COR-L47 (cell line): ENCODE measurements at places on chromosomes 5 and 9.

- no peak for DNase-seq
These were observed 1285.8 kb upstream of the CDH9 start for GRCh38 chr5:28324174-28324573.

DNA sequence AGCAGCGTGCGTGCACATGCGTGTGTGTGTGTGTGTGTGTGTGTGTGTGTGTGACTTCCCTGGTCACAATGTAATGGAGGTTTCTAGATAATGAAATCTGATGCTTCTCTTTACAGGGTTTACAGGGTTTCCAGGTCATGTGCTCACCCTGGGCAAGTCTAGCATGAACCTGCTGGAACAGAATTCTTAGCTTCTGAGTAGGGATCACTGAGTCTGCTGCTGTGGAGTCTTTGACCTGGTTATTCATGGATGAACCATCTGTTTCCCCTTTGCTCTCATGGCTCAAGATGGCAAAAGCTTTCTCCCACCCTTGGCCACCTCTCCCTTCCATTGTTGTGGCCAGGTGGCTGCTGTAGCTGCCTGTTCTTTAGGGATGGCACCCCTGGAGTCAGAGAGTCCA lies 111.6 kb upstream of the SHB start:
- DNase-seq, result no peak

DNA sequence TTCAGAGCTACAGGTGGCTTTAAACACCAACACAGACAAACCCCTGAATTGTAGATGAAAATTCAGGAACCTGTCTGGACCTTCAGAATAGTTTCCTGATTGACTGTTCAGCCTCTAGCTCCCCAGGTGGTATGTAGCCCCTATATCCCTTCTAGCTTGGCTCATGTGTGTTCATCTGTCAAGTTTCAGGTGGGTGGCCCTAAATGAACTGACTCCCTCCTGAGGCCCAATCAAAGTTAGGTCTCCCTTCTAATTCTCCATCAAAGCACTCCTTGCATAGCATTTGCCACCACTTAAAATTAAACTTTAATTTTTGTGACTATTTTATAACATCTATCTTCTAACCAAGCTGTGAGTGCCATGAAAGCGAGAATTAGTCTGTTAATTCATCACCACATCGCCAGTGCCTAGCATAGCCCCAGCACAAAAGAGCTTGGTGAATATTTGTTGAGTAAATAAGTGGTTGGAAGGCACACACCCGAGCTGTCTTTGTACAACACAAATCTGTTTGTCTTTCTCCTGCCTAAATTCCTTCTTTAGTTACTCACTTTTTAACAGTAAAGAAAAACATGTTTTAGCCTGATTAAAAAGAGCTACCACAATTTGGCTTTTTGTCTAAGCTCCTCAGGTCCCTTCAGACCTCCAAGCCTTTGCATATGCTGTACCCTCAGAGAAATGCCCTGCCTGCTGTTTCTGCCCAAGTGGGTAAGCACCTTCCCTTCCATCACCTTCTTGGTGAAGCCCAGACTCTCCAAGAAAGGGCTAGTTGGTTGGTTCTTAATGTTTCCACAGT lies 138.1 kb upstream of the HMHB1 start:
- no peak for DNase-seq

DNA sequence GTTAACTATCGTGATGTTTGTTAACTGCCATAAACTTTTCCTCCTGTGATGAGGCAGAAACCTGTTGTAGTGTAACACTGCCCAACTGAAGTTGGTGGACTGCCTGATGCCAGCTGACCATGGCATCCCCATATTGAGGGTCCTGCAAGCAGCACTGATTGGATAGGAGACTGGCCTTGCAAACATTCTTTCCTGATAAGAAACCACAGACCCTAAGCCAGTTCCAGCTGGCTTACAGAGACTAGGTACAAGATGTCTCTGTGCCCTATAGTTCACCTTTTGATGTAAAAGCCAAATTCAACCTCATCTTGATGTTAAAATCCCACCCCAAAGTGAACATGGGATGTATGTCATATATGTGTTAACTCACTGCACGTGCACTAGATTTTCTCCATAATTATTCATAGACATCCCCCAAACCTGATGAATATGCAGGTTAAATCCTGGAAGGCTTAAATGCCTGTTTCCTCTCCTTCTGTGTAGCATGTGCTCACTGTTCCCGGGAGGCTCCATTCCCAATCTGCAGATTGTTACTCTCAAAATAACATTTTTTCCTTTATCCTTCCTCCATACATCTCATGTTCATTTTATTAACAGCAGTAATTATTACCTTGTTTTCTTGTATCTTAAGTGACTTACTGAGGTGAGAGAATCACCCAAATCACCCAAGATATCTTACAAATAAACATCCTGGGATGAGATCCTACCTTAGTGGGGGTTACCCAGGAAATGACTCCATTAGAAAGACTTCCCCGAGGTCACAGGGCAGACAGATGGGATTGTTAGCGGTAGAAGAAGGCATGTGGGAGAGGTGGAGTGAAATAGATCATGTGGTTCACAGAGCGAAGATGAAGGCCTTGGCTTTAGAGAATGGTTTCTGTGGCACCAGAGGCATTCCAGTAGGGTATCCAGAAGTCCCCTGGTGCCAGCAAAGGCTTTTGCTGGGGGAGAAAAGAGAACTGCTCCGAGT lies 566.7 kb downstream of the CCDC171 start:
- no peak for DNase-seq

DNA sequence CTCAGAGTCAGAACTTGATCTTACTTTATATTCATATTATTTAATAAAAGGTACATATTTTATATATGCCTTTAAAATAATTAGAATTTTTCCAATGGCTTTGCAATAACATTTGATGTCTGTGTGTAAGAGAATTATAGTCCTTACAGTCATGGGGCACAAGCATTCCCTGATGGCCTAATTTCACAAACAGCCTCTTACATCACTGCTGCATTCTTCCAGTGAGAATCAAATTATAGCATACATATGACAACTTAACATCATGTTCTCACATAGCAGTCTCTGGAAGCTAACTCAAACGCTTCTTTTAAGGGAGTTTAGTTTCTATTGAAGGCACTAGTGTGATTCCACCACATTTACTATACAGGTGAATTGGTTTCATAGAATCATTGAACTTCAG lies 15.3 kb upstream of the PRUNE2 start:
- no peak for DNase-seq

GRCh38 chr9:121452085-121452484 lies 47.6 kb downstream of the GGTA1 start:
- no peak for DNase-seq

DNA sequence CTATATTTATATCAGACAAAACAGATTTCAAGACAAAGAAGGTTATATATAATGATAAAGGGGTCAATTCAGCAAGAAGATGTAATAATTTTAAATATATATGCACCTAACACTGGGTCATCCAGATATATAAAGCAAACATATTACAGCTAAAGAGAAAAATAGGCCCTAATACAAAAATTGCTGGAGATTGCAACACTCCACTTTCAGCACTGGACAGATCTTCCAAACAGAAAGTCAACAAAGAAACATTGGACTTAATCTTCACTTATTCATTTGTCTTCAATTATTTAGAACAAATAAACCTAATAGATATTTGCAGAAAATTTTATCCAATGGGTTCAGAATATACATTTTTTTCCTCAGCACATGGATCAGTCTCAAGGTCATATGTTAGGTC lies 45.8 kb downstream of the MEIKIN start:
- no peak for DNase-seq

DNA sequence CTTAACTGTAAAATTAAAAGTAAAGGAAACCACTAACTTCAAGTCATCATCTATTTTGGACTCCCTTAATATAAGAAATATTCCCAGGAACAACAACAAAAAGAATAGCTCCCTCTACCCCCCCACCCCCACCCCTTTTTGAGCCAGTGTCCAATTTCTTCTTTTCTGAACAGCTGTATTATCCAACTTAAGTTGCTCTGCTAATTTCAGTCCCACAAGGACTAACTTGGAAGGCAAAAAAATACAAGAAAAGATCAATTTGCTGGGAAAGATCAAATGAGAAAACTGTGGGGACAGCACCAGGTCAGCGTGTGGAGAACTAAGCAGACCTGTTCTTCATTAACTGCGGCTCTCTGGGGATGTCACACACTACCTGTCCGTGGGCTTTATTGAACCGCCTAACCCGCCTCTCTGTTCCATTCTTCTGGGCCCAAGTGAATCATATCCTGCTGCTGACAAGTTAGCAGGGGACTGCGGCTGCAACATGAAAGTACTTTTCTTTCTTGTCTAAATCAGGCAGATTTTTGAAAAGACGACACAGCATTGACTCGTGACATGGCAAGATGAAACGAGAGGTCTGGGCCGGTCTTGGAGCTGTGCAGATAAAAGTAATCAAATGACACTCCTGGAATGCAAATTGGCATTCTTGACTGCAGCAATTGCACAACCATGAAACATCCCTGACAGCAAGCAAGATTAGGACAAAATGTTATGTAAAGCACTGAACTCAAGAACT lies 2.7 kb downstream of the BNC2 start:
- no peak for DNase-seq

DNA sequence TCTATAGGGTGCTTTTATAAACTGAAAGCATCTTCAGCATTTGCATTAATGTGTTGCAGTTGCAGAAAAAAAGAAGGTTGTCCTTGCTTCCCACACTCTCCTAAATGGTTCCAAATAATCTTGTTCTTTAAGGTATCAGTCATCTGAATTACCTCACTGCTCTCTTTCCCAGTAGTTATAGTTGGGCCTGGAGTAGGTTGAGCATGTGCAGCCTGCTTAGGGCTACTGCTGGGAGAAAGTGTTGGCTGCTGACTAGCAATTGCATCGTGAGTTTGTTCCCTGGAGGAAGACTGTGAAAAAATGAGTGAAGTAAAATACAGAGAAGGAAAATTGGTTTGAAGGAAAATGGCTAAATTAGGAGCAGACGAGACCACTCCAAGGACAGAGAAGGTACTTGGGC lies 74.5 kb downstream of the PRR16 start:
- DNase-seq, result no peak

DNA sequence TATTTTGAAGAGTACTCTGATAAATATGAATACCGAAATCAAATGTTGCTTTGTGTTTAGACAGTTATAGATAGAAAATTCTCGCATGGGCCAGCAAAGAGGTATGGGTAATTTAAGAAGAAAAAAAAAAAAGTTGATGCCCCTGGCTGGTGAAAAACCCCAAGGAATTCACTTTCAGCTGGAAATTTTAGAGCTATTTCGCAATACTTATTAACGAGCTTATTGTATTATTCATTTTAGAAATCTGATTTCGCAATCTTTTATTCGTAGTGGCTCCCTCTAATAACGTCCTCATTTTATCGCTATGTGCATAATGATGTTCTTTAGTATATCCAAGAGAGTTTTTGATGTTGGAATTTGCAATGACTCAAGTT lies 18.5 kb upstream of the FER start:
- no peak for DNase-seq

- no peak for DNase-seq
These were observed 212.5 kb downstream of the DEPDC1B start for GRCh38 chr5:60487476-60487875.

GRCh38 chr5:72633649-72634048 lies 126.4 kb upstream of the ZNF366 start:
- DNase-seq, result no peak

DNA sequence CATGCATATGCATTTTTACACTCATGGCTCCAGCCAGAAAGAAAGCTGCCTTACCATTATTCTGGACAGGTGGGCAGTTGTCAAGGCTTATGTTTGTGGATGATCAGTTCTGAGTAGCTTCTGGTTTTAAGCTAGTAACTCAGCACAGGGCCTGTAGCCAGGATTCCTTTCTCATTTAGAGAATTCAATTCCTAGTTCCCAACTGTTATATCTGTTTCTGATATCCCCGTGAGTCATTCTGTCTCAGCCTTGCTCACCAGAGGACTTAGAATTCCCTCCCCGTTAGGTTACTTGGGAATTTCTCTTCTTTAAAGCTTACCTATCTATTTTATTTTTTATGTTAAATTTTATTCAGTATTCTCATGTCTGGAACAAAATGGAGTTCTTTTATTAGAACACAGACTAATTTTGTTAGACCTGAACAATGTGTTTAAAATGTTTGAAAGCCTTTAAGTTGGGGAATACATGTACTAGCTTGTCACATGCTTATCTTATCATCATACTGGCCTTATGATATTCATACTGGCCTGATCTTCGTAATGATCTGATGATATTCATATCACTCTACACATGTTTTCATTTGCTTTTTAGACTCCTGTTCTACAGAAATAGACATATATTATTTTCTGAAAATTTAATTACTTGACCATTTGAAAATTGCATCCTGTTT lies 47.1 kb downstream of the CAST start:
- DNase-seq, result no peak

DNA sequence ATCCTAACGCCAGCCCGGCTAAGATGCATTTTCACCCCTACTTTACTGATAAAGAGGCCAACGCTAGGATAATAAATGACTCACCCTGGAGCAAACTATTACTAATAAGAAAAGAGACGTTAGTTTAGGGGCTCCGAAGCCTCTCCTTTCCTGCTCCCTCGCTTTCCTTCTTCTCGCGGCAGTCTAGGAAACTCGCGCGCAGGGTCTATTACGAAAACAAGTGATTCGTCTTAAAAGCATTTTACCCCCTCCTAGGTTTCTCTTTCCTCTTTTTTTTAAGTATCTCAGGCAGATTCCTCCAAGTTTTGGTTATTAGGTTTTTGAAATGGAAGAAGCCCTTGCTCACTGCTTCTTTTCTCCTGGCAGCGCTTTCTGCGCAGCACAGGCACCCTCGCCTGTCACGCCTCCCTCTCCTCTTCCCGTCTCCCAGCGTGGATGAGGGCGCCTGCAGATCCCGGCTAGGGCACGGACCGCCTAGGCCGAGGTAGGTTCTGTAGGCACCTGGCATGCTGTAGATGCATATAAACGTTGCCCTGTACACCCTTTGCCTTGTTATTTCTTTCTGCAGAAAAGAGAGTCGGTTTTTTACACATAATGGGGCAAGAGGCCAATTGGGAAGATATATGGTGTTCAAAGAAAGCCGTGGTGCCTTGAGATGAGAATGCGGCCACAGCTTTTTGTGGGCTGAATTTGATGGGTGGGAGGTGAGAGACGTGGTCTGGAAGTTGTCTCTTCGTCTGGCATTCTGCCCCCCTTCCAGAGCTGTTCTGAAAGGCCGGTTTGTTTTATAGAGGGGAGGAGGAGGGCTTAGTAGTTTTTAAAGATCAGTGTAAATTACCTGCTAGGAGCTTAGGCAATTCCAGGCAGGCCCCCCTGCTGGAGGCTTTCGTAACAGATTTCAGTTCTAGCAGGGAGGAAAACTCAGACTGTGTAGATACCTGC lies 983 bp downstream of the GCNT1 start:
- peak; percentile 33 for DNase-seq

- no peak for DNase-seq
These were observed 15.4 kb downstream of the CCL28 start for GRCh38 chr5:43396762-43397304.

- no peak for DNase-seq
These were observed 4.8 kb upstream of the ACOT12 start for GRCh38 chr5:81398741-81399140.

DNA sequence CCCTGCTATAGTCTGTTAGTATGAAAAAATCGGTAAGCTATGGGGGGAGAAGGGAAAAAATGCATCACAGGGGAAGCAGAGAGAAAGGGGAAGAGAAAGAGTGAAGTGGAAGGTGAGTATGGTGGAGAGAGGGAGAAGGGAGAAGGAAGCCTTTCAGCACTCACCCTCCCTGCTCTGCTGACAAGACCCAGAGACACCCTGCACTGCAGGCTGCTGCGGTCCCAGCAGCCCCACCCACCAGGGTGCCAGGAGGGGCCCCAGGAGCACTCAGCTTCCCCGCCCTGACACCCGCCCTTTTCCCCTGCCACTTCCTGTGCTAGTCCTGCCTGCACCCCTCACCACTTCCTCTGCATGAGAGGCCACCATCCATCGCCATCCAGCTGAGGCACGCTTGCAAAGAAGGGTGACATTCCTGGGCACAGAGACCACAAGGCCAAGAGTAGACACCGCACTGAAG lies 12.7 kb downstream of the STK10 start:
- no peak for DNase-seq

GRCh38 chr9:133932633-133933032 lies 59.5 kb downstream of the VAV2 start:
- peak; percentile 47 for DNase-seq
